ENCODE measurements at places on chromosomes 12 and 14. TPM values are rescaled to one million over a fixed set of nuclear protein-coding genes. Genes with fewer than 3 reads are reported as not detected.

Gene DLGAP5
- total RNA-seq, result 0.41 TPM

- no peak for DNase-seq
- H3K27ac ChIP-seq, result no peak overlapping the region
- H3K27me3 ChIP-seq, result no peaks in the 10 kb centered on the region
- no peaks in the 10 kb centered on the region for H3K4me1 ChIP-seq
- no peak overlapping the region for H3K4me3 ChIP-seq
- H3K36me3 ChIP-seq, result no peaks in the 10 kb centered on the region
These were observed 216.3 kb upstream of the ATXN7L3B start for GRCh38 chr12:74321381-74321780.

DNA sequence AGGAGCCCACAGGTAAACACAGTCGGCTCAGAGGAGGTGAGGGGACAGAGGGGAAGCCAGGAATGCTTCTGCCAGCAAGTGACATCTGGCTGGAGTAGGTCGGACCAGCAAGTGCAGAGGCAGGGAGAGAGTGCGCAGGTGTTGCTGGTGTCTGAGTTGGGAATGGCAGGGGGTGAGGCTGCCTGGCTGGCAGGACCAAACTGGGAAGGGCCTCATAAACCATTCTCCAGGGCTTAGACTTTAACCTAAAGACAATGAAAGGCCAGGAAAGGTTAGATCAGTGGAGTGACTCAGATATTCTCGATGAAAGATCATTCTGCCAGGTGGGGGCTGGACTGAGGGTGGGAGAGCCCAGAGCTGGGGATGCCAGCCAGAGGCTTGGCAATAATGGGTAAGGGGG is 66.4 kb downstream of the ITPK1 start:
- H3K4me3 ChIP-seq, result no peak overlapping the region
- no peaks in the 10 kb centered on the region for H3K27me3 ChIP-seq
- DNase-seq, result no peak
- H3K27ac ChIP-seq, result peak overlapping the region; percentile 94

- no peak overlapping the region for H3K4me3 ChIP-seq
- H3K27me3 ChIP-seq, result peaks cover 72% of the 10 kb centered on the region
- no peak overlapping the region for H3K27ac ChIP-seq
- H3K36me3 ChIP-seq, result no peaks in the 10 kb centered on the region
- H3K4me1 ChIP-seq, result peaks cover 46% of the 10 kb centered on the region
These were observed 2.9 kb downstream of the BCL11B start for GRCh38 chr14:99268810-99269707.

DNA sequence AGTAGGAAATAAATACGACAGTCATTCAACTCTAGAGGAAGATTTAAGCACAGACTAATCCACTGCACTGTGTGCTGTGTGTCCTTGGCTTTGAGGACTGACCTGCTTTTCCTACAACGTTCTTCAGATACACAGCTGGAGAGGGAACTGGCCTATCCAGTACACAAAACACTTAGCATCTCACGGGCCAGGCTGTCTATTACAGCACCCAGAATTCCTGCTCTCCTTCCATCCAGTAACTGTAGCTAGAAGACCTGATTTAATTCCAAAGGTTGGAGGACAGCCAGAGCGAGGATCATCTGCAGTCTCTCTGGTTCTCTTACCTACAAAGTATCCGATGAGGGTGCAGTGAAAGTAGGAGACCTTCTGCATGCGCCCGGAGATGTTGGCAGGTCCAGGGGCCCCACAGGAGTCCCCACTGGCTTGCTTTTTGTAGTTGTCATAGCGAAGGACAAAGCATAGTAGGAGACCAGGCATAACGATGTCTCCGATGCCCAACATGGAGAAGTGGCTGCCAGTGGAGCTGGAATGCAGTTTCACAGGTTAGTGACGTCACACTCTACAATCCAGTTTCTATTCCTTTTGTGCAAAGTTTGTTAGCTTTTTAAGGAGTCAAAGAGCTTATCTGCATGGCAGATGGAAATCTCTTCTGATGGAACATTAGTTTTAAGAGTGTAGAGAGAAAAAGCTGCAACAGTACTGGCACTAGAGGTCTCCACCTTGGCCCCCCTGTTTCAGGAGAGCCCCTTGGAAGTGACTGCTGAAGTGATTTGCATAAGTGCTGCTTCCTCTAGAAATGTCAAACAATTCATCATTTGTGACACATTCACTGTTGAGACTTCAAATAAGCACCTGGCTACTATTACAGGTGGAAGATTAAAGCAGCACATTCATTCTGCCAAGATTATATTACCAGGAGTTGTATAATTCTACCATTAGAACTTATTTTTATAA is 41.7 kb downstream of the ACADS start:
- no peak overlapping the region for H3K27ac ChIP-seq
- H3K4me1 ChIP-seq, result peaks cover under 1% of the 10 kb centered on the region
- H3K4me3 ChIP-seq, result no peak overlapping the region

Gene TMPRSS12
- total RNA-seq, result not detected

Gene KRT6B
- total RNA-seq, result not detected

- H3K4me3 ChIP-seq, result no peak overlapping the region
- peaks cover 4% of the 10 kb centered on the region for H3K4me1 ChIP-seq
- peak overlapping the region; percentile 59 for H3K27ac ChIP-seq
These were observed 525 bp upstream of the GPR68 start for GRCh38 chr14:91245029-91245428.

DNA sequence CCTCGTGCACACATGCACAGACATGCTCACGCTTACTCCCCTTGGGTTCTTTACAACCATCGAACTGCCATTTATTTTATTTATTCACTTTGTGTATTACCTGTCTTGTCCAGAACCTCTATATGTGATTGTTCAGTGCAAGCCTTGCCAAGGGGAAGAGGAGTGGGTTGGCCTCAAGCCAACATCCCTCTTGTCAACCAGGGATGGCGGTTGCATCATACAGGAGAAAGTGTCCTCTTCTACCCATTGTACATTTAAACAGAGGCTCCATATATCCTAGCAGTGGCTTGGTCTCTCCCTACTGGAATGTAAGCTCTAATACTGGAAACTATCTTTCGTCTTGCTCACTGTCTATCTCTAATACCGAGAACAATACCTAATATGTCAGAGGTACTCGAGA is 108.4 kb downstream of the C12orf42 start:
- H3K27ac ChIP-seq, result no peak overlapping the region
- DNase-seq, result no peak
- no peaks in the 10 kb centered on the region for H3K27me3 ChIP-seq

Gene PRIMA1
- 13.2 TPM for total RNA-seq

DNA sequence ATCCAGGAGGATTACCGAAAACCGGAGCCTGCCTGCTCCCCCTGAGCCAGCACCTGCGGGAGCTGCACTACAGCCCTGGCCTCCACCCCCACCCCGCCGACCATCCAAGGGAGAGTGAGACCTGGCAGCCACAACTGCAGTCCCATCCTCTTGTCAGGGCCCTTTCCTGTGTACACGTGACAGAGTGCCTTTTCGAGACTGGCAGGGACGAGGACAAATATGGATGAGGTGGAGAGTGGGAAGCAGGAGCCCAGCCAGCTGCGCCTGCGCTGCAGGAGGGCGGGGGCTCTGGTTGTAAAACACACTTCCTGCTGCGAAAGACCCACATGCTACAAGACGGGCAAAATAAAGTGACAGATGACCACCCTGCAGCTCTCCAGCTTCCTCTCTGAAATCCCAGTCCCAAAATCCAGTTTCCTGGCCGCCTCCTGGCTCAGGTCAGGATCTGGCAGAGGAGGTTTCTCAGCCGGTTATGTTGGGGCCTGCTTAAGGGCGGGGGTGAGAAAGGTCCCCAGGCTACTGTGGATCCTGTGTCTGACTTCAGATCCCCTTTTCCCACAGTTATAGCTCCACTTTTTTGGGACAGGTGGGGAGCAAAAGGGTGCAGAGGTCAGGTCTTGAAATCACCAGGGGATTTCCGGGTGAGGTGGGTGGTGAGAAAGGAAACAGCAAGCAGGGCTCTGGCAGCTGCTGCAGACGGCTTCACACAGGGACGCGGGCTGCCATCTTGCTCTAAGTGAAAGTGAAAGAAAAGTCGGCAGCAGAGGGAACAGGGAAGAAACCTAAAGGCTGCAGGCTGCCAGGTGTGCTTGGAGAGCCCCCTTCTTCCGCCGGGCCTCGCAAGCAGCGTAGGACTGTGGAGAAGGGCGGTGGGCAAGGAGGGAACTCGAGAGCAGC is at the start of gene TAPBPL:
TSS of gene TAPBPL (plus strand) at position 695 of the 897 bp plus-strand sequence. CDS start 207 bp downstream, outside the sequence.
- H3K4me1 ChIP-seq, result no peaks in the 10 kb centered on the region
- H3K27me3 ChIP-seq, result no peaks in the 10 kb centered on the region
- DNase-seq, result peak; percentile 93
- H3K36me3 ChIP-seq, result peaks cover 13% of the 10 kb centered on the region
- peak within 1 kb of the TSS; percentile 96 for H3K27ac ChIP-seq

GRCh38 chr12:31597066-31597465 is 6.1 kb upstream of the DENND5B start:
- no peak overlapping the region for H3K4me3 ChIP-seq
- no peaks in the 10 kb centered on the region for H3K27me3 ChIP-seq

Gene BDKRB2
- total RNA-seq, result 1.8 TPM

DNA sequence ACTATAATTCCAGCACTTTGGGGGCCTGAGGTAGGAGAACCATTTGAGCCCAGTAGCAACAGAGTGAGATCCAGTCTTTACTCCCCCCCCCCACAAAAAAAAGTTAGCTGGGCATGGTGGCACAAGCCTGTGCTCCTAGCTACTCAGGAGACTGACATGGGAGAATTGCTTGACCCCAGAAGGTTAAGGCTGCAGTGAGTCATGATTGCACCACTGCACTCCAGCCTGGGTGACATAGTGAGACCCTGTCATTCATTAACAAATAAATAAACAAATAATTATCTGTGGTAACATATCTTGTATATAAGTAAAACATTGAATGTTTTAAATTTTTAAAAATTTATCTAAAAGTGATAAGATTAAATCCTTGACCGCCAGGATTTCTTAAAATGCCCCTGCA is 4.8 kb downstream of the ENTPD5 start:
- H3K27me3 ChIP-seq, result no peaks in the 10 kb centered on the region
- peaks cover 8% of the 10 kb centered on the region for H3K4me1 ChIP-seq
- H3K4me3 ChIP-seq, result no peak overlapping the region
- DNase-seq, result no peak
- H3K27ac ChIP-seq, result no peak overlapping the region

DNA sequence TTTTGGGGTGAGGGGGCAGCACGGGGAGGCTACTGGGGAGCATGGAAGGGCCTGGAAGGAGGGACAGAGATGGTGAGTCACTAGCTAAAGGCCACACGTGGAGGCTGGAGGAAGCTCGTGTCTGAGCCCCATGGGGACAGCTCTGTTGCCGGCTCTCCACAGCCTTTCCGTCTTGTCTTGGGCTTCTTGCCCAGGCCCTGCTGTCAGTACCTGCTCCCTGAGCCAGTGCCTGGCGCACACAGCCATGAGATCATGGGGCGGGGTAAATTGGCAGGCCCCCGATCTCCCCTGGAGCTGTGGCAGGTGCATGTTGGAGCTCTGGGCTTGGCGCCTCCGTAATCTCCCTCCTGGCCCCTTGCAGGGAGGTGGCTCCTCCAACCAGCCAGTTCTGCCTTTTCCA is 16.1 kb upstream of the KRT80 start:
- no peaks in the 10 kb centered on the region for H3K36me3 ChIP-seq
- peak; percentile 75 for DNase-seq
- H3K4me1 ChIP-seq, result no peaks in the 10 kb centered on the region
- no peak overlapping the region for H3K4me3 ChIP-seq
- H3K27me3 ChIP-seq, result no peaks in the 10 kb centered on the region
- no peak overlapping the region for H3K27ac ChIP-seq

Gene CCDC177
- total RNA-seq, result not detected

DNA sequence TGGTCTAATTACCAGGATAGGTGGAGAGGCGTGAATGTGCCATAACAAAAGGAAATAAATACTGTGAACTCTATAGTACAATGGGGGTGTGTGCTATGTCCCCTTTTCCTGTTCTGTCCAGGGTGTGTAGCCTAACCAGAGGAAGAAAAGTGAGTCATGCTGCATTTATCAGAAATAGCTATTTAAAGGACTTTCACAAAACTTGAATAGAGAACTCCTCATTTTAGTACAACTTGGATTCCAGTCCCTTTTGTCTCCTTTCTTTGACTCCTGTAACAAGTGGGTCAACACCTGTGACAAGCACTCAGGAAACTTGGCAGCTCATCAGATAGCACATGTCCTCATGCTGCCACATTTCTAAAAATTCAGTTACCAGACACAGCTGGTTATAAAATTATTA is 123.4 kb downstream of the CCDC91 start:
- H3K27ac ChIP-seq, result no peak overlapping the region
- H3K36me3 ChIP-seq, result no peaks in the 10 kb centered on the region
- no peak for DNase-seq
- no peak overlapping the region for H3K4me3 ChIP-seq
- no peaks in the 10 kb centered on the region for H3K27me3 ChIP-seq

- no peaks in the 10 kb centered on the region for H3K27me3 ChIP-seq
- H3K36me3 ChIP-seq, result peaks cover 31% of the 10 kb centered on the region
- no peak overlapping the region for H3K4me3 ChIP-seq
These were observed 11.8 kb downstream of the NACA start for GRCh38 chr12:56713345-56713744.

DNA sequence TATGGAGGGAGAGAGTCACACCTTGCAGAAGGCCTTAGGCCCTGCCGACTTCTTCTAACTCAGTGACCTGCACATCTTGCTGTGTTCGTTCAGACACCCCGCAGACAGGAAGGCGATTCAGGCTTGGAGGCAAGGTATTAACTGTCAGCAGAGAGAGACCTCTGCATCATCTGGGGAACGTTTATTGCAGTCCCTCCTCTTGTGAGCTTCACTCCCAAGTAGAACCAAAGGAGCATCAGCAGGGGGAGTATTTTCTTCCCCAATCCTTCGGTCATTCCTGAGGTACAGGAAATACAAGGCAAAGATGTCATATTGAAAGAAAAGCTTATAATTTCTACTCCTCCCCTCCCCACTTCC is 217.9 kb downstream of the CRADD start:
- H3K36me3 ChIP-seq, result no peaks in the 10 kb centered on the region
- peak overlapping the region; percentile 77 for H3K27ac ChIP-seq
- H3K27me3 ChIP-seq, result no peaks in the 10 kb centered on the region

DNA sequence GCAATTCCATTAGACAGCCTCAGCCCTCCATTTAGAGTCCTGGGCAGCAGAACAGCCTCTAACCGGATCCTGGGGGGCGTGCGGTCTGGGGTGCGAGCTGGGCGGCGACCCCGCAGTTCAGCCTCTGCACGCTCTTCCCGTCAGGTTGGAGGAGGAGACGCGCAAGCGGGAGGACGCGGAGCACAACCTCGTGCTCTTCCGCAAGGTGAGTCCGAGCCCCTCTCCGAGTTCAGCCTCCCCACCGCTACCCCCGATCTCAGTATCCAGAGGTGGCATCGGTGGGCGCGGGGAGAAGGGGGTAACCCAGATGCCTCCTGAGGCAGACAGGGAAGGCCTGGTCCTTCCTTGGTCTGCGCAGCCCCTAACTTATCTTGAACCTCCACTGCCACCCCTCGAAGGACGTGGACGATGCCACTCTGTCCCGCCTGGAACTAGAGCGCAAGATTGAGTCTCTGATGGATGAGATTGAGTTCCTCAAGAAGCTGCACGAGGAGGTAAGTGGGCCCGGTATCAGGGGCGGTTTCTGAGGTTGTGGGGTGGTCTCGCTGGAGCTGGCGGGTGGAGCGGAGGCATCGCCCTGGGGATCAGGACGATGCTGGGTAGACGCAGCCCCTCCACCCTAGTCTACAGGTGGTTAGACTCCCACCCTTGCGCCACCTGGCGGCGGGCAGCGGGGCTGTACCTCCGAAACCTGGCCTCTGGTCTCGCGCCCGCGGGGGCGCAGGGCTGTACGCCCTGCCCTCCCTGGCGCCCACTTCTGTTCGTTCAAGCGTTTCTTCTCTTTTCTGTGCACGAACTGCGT is 1.3 kb downstream of the PRPH start:
- H3K4me3 ChIP-seq, result no peak overlapping the region
- H3K36me3 ChIP-seq, result no peaks in the 10 kb centered on the region
- no peak overlapping the region for H3K27ac ChIP-seq
- H3K4me1 ChIP-seq, result no peaks in the 10 kb centered on the region
- DNase-seq, result peak; percentile 57

All from sigmoid colon (tissue), 7 donors.